ENCODE measurements at places on chromosomes 16 and 17.

DNA sequence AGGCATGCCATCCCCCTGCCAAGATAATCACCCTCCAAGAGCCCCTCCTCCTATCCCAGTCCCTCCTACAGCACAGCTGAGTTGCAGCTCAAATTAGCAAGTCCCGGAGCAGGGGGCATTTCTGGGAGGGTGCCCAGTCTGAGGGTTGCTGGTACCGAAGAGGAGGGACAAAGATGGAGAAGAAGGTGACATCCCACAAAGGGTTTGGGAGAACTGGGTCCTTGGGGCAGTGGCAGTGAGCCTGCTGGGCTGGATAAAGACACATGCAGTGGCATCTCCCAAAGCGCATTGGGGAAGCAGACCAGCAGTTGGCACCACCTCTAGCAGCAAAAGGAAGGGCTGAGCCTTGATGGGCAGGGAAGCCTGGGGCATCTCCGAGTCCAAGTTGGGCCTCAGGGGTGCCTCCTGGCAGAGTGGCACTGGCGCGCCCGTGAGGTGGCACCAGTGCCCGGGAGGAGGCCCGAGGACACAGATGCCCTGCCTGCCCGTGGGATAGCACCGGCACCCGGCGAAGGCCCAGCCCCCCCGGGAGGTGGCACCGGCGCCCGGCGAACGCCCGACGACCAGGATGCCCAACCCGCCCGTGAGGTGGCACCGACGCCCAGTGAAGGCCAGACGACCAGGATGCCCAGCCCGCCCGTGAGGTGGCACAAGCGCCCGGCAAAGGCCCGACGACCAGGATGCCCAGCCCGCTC lies 622 bp downstream of the TOM1L2 start:
- peak overlapping the region; percentile 93 for H3K27ac ChIP-seq
- peak; percentile 83 for DNase-seq
- no peaks in the 10 kb centered on the region for H3K27me3 ChIP-seq
- peaks cover 52% of the 10 kb centered on the region for H3K4me1 ChIP-seq

DNA sequence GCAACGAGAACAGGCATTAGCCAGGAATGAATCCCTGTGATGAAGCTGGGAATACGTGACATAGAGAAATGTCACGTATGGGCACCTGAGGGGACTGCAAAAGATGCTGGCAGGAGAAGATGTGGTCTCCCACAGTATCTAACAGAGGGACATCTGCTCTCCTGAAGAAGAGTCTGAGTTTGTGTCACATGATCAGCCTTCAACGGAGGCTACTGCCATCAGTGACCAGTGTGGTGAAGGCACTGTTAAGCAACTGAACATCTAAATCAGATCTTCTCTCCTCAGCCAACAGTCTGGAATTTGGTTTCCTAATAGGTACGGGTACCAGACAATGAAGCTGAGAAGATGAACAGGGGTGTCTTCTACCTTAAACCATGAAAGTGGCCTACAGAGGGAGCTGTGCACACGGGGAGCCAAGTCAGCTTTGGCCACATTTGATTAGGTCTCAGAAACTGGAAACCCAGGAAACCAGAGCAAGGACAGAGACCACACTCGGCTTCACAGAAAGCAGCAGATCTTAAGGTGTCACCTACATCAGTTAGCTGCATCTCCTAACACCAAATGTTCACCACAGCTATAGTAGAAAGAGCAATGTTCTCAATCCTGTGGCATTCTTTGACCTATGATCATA lies 41.8 kb downstream of the BRD7 start:
- H3K27me3 ChIP-seq = no peaks in the 10 kb centered on the region
- H3K4me1 ChIP-seq = no peaks in the 10 kb centered on the region
- H3K27ac ChIP-seq = no peak overlapping the region
- no peak overlapping the region for H3K4me3 ChIP-seq
- no peak for DNase-seq
- peaks cover 63% of the 10 kb centered on the region for H3K36me3 ChIP-seq

DNA sequence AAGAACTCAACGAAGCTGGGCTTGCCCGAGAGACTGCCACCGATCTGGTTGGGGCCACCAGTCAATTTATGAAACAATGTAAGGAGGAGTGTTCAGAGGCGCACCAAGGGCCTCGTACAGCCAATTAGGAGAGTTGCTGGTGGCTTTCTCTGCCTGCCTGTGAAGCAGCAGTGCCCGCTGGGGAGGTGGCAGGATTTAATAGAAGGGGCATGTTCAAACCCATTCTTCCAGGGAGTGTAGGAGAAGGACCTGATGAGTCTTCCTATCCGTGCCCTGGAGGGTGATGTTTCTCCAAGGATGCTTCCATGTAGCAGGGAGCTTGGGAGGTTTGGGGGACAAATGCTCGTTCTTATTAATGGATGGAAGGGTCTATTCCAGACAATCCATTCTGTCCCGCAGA lies 178.4 kb downstream of the CCDC182 start:
- H3K4me3 ChIP-seq = no peak overlapping the region
- DNase-seq = no peak
- no peak overlapping the region for H3K27ac ChIP-seq
- no peaks in the 10 kb centered on the region for H3K27me3 ChIP-seq
- H3K36me3 ChIP-seq = no peaks in the 10 kb centered on the region
- no peaks in the 10 kb centered on the region for H3K4me1 ChIP-seq

- DNase-seq = no peak
- H3K4me1 ChIP-seq = peaks cover 2% of the 10 kb centered on the region
- H3K4me3 ChIP-seq = no peak overlapping the region
- no peaks in the 10 kb centered on the region for H3K36me3 ChIP-seq
- H3K27ac ChIP-seq = no peak overlapping the region
These were observed 200.8 kb downstream of the PRKCB start for GRCh38 chr16:24036614-24037013.

DNA sequence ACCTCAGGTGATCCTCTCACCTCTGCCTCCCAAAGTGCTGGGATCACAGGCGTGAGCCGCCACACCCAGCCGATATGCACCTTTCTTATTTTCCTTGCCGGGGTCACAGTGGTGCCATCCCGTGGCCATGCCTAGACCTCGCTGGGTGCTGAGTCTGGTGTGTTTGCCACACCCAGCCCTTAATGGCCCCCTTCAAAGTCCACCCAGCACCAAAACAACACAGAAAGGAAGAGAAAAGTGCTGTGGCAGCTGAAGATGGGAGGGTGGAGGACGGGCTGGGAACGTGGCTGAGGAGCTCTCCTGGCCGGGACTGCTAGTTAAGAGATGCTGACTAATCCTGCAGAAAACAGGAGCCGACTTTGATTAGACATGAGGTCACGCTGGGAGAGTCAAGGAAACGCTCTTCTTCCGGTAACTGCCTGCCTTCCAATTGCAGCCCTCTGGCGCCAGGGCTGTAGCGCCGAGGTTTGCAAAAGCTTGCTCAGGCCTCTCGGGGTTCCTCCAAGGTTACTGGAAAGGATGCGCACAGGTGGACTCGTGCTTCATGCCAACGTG lies 10.9 kb downstream of the SLC43A2 start:
- no peaks in the 10 kb centered on the region for H3K27me3 ChIP-seq
- peak overlapping the region; percentile 51 for H3K27ac ChIP-seq
- peaks cover 4% of the 10 kb centered on the region for H3K36me3 ChIP-seq
- peak overlapping the region; percentile 5 for H3K4me3 ChIP-seq

DNA sequence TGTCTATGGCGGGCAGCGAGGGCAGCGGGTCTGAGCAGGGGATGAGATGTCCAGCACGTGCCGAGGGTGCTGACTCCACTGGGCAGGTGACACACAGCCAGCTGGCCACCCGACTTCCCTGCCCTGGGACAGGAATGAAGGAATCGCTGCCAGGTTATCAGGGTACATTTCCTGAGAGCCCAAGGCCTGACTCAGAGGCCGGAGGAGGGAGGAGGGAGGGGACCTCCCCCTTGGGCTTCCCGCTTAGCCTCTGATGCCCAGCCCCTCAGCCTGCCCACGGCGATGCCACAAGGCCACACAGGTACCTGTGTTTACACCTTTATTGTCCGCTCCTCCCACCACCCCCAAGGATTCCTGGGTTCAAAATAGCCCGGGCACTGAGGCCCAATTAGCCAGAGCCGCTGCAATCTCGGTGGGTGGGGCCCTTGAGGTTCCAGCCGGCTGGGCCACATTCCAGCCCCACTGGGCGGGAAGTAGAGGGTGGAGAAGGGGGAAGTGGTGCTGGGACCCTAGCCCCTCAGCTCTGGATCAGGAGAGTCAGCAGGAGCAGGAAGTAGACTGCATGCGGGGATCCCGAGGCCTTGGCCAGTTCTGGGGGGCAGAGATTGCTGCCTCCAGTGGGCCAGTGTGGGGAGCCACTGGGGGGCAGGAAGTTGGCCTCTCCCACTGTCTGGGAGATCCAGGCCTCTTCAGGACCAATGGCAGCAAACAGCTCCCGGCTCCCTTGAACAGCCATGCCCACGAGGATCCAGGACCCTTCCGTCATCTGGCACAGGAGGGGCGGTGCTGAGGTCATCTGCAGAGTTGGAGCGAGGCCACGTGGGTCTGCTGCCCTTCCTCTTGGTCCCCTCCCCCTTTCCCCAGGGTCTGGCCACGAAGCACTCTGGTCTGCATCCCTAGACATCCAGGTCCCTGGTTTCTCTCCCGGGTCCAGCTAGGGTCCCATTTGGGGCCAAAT lies 3.4 kb upstream of the PRSS8 start:
- no peaks in the 10 kb centered on the region for H3K36me3 ChIP-seq
- peaks cover 60% of the 10 kb centered on the region for H3K4me1 ChIP-seq
- no peak for DNase-seq
- H3K4me3 ChIP-seq = no peak overlapping the region
- H3K27ac ChIP-seq = peak overlapping the region; percentile 61

DNA sequence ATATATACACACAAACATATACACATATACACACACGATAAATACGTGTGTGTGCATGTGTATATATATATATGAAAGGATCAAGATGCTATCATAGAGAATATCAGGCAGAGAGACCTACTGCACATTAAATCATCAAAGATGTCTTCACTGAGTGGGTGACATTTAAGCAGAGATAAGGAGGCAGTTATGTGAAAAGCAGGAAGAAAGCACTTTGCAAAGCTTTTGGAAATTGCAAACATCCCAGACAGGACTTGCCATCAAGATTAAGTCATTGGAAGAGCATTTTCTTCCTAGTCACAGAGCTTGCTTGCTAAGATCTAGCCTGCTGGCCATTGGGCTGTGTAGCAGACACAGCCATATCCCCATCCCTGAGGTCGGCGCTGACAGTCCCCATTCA lies 56.4 kb downstream of the VAT1L start:
- no peaks in the 10 kb centered on the region for H3K36me3 ChIP-seq
- H3K27me3 ChIP-seq = peaks cover 10% of the 10 kb centered on the region
- no peaks in the 10 kb centered on the region for H3K4me1 ChIP-seq

DNA sequence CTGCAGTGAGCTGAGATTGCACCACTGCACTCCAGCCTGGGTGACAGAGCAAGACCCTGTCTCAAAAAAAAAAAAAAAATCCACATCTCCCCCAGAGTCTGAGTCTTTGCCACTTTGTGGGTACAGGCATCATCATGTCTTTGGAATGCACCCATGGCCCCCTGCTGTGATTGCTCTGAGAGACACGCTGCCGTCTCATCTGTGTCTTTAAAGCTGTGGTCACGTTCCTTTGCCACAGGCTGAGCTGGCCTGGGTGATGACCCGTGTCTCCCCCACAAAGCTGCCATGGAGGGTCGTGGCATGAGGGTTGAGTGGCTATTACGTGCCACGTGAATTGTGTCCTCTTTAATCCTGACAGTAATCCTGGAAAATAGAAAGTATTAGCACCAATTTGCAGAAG lies 20.2 kb downstream of the CRISPLD2 start:
- H3K27ac ChIP-seq = no peak overlapping the region
- no peak for DNase-seq
- peaks cover 23% of the 10 kb centered on the region for H3K36me3 ChIP-seq
- peaks cover 3% of the 10 kb centered on the region for H3K27me3 ChIP-seq
- H3K4me3 ChIP-seq = no peak overlapping the region
- peaks cover 69% of the 10 kb centered on the region for H3K4me1 ChIP-seq

DNA sequence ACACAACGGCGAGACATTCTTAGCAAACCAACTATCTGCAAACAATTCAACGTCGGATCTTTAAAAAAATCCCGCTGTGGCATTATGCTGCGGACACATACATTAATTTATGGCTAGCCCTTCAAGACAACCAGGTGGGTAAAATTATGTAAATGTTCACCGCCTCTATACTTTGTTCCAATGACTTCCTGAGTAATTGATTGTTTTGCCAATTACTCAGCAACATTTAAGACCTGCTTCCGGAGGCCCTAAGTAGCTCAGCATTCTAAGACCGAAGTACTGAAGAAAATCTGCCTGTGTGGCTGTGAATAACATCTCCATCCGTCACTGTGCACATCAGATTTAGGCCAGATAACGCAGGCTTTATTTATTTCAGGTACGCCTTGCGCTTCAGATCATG lies 23.3 kb downstream of the QPRT start:
- H3K36me3 ChIP-seq = no peaks in the 10 kb centered on the region
- H3K27ac ChIP-seq = no peak overlapping the region
- no peaks in the 10 kb centered on the region for H3K27me3 ChIP-seq
- H3K4me3 ChIP-seq = no peak overlapping the region
- DNase-seq = no peak
- peaks cover 2% of the 10 kb centered on the region for H3K4me1 ChIP-seq

DNA sequence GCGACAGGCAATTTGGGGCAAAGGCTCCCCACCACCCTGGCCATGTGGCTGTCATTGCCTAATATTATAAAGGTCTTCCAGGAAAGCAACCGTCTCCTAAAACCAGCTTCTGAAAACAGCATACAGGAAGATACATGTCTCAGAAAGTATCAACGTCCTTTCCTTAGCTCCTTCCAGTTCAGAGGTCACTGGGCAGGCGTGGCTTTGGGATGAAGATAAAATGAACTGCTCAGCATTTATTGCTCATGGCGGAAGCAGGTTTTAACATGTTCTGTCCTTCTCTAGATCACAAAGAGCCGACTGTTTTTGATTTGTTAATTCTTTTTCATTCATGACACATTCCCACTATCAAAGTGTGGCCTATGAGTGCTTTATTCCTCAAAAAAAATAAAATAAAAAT lies 8.0 kb downstream of the CFAP20 start:
- H3K4me3 ChIP-seq = no peak overlapping the region
- H3K4me1 ChIP-seq = peaks cover 49% of the 10 kb centered on the region
- peaks cover 4% of the 10 kb centered on the region for H3K36me3 ChIP-seq
- no peaks in the 10 kb centered on the region for H3K27me3 ChIP-seq

- peaks cover 26% of the 10 kb centered on the region for H3K4me1 ChIP-seq
- no peak overlapping the region for H3K27ac ChIP-seq
- H3K36me3 ChIP-seq = no peaks in the 10 kb centered on the region
- H3K4me3 ChIP-seq = no peak overlapping the region
- no peak for DNase-seq
- peaks cover 4% of the 10 kb centered on the region for H3K27me3 ChIP-seq
These were observed 5.1 kb upstream of the SLC16A11 start for GRCh38 chr17:7048968-7049367.

- no peak overlapping the region for H3K27ac ChIP-seq
- H3K36me3 ChIP-seq = no peaks in the 10 kb centered on the region
- no peak overlapping the region for H3K4me3 ChIP-seq
- H3K4me1 ChIP-seq = no peaks in the 10 kb centered on the region
- DNase-seq = no peak
These were observed 178.5 kb upstream of the RPL38 start for GRCh38 chr17:74024871-74025531.

- H3K36me3 ChIP-seq = peaks cover 95% of the 10 kb centered on the region
- H3K4me3 ChIP-seq = no peak overlapping the region
- no peak overlapping the region for H3K27ac ChIP-seq
- no peaks in the 10 kb centered on the region for H3K27me3 ChIP-seq
These were observed 64.9 kb downstream of the ARHGAP17 start for GRCh38 chr16:24950275-24950674.

All from suprapubic skin (tissue), 4 donors.